ENCODE measurements at places on chromosomes 5 and 9.

- no peak for DNase-seq
Observed at GRCh38 chr5:96279801-96280542, 153.1 kb downstream of the PCSK1 start.

DNA sequence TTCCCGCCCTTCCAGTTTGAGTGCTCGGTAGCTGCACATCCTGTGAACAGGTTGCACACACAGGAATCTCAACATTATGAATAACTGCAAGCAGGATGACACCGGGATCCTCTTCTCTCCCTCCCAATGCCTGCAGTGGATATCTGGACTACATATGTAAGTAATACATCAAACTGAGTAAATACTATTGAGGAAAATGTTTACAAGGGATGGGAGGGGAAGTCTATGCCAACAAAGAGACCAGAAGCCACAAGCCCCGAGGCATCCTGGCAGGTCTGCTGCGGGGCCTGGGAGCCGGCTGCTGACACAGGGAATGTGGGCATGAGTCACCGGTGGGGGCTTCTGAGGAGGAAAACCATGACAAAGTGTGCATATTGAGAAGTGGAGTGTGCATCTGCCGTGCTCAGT is 8.6 kb upstream of the ANKRD33B start:
- peak; percentile 2 for DNase-seq

DNA sequence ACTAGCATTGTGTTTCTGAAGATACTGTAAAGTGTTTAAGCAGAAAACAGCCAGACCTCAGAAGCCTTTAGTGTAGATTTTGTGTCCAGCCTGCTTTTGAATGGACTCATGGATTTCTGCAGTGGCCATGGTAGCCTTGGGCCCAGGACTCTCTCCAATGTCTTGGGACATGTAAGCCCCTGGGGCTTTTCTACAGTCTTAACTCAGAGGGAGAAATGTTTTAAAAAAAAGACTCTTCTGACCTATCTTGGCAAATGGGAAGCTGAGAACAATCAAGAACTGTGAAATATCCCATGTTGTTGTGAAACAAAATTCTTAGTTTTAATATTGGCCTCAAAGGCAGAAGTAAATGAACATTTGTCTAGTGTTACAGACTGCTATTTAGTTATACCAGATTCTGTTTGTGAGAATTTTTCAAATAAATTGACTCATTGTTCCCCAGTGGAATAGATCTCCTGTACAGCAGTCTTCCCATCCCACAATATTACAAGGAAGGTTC is 112.5 kb upstream of the DMAC1 start:
- no peak for DNase-seq

DNA sequence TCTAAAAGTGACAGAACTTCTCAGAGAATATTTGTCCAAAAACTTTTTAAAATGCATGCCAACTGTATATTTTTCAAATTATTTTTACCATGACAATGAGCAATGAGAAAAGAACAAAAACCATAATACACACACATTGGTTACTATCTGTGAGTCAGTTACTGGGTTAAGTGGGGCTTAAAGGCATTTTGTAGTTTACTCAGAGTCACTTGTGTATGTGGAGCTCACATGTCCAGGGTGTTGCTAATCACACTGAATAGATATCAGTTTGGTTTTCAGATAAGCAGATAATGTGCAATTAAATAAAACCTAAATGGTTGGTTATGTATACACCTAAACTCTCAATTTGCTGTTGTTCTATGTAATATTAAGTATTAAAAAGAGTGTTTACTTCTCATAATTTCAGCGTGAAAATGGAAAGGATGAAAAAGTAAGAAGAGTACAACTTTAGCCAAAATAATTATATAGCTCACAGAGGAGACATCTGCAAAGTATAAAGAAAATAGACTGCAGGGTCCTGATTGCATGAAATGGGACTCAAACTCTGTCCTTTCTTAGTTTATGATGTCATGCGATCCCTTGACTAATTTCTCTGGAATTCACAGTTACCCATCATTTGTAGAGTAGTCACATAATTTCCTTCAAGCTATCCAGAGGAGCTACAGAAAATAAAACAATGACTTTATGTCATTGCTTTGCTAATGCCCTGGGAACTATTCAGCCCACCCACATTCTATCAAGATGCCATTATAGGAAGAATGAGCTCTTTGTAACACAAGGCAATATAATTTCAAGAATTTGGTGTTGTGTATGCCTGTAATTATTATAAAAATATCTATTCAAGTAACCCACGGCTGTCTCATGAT is 388.0 kb upstream of the ZNF608 start:
- no peak for DNase-seq

DNA sequence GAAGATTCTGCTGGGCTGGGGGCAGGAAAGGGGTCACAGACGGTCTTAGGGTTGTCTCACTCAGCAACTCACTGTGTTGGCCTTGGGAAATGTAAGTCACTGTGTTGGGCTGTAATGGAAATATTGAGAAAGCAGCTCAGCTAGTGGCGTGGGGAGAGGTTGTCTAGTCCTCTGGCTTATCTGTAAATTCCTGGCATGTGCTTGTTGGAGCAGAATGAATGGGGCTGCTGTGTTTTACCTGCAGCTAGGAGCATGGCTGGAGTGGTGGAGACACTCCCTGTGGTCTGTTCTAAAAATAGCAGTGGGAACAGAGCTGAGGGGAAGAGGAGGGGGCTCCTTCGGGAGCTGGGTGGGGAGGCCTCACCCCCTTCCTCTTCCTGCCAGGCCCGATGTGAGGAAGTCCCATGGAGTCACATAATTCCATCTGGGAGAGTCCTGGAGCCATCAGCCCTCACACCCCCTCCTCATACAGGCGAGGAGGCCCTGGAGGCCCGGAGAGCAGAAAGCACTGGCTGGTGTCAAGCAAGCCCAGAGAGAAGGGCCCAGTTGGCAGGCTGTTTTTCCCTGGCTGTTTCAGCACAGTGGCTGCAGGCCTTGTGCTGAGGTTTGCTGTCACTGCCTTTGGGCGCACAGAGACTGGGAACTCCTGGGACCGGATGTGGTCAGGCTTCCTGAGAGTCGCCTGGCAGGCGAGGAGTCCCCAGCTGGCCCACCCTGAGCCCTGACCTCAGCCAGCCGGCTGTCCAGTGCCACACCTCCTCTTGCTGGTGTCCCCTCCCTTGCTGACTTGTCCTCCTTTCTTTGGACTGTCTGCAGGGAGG is 84.9 kb downstream of the RGS3 start:
- no peak for DNase-seq

- DNase-seq, result no peak
Observed at GRCh38 chr5:154829181-154829588, 21.2 kb downstream of the FAXDC2 start.

- DNase-seq, result no peak
Observed at GRCh38 chr9:37486256-37486615, 488 bp downstream of the POLR1E start.

- DNase-seq, result no peak
Observed at GRCh38 chr5:173229966-173230689, 4.9 kb downstream of the NKX2-5 start.

DNA sequence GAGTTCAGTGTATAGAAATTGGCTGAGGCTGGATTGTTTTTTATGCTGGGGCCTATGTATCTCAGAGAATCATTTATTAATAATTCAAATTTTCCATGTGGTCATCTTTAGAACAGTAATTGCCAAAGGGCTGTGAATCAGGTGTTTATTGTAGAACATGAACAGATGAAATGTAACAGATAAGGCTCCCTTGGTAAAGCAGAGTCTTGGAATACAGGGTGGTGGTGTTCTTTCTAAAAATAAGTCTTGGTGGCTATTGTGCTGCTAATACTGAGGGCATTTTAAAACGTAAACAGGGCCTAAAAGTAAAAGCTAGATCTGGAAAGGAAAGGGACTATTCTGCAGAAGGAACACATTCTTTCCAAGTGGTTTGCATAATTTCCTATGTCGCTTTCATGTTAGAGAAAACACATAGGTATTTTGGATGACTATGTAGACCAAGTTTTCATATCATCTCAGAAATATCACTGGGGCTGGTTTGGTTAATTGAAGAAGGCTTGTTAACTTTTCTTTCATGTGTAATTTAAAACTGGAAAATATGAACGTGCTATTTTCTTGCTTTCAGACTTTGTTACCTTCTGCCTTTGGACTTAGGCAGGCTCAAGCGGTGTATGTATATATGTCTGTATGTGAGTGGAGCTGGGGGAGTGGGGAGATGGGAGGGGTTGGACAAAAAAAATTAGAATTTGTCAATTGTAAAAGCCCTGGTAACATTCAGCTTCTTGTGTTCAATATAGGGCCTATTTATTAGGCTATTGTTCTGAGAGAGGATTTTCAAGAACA is 119.9 kb upstream of the ANKRD55 start:
- no peak for DNase-seq

- no peak for DNase-seq
Observed at GRCh38 chr5:21817668-21818369, 1035.3 kb downstream of the CDH12 start.

- DNase-seq, result peak; percentile 2
Observed at GRCh38 chr5:136062366-136063274, 33.8 kb downstream of the TGFBI start.

DNA sequence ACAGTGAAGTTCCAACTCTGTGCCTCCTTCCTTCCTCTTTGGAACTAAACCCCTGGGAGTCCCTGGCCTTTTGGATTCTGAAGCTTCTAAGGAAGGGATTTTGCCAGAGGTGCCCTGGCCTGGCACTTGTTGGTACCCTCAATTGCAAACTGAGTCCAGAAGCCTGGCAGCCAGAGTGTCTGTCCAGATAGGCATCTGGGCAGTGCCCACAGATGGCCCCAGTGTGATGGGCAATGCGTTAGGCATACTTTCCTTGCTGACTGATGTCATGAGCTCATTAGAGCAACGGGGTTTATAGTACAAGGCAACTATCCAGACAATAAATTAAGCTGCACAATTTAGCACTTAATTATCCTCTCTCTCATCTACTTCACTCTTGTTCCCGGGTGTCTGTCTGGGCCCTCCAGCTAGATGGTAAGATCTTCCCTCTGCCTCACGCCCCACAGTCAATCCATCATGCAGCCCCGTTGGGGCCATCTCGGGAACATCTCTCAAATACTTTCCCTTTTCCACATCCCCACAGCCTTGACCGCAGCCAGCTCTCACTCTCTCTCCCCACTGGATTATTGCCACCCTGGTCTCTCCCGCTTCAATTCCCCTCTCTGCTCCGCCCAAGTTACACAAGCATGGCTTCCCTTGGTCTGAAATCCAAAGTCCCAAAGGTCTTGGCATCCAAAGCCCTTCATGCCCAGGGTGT is 157.5 kb upstream of the SMIM23 start:
- no peak for DNase-seq

DNA sequence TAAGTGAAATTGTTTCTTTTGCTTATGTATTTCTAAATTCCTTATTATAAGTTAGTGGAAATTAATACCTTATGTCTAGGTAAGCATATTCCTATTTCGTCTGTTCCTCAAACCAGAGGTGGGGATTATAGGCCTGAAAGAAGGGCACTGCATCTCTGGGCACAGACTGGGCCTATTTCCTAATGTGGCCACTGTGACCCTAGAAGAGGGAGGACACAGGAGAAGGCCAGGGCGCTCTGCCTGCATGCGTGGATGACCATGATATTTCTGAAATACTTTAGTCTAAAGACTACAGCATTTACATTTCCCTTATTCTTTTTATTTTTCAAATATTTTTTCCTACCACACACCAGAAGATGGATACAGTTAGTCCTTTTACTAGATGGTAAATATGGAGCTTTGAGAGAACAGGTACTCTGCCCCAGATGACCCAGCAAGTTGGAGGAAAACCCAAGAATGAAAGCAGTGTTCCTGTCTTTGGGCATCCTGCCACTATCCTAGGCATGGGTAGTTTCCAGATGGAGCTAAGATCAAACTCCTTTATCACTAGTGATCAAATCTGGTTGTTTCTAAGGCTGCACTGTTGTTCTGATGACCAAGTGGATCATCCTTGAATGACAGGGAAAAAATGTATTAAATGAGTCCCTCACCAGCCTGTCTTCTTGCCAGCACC is 27.8 kb downstream of the RUSC2 start:
- DNase-seq, result no peak

DNA sequence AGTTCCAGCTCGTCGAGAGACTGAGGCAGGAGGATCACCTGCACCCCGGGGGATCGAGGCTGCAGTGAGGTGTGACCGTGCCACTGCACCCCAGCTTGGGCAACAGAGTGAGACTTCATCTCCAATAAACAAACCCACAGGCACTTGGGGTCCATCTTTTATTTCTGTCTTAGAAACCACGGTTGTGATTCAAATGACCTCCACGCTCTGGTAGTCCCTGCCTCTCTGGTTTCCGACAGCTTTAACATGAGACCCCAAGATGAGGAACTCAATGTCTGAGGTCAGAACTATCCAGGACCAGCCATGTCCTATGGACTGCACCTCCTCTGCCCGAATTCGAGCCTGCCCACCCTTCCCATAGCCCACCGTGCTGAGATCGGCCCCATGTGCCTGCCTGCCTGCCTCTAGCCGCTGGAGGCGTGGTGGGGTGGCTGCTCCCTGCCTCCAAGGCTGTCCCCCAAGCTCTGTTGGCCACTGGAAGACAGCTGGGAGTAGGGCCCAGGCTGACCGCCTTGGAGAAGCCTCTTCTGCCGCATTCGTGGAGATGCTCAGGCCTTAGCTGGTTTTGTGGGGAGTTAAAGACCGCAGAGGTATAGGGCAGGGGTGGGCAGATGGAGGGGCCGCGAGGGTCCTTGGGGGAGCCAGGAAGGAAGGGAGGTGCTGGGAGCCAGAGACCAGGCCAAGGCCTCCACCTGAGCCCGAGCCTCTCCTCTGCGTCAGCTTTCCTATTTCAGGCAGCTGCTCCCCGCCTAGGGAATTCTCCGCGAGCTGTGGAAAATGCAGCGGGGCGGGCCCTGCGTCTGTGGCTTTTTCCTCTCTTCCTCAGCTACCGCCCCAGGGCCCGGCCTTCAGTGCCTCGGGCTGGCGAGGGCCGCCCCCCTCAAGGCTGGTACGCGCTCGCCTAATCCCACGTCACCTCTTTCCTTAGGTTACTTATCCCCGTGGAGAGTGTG is 6.9 kb upstream of the WDR5 start:
- no peak for DNase-seq

DNA sequence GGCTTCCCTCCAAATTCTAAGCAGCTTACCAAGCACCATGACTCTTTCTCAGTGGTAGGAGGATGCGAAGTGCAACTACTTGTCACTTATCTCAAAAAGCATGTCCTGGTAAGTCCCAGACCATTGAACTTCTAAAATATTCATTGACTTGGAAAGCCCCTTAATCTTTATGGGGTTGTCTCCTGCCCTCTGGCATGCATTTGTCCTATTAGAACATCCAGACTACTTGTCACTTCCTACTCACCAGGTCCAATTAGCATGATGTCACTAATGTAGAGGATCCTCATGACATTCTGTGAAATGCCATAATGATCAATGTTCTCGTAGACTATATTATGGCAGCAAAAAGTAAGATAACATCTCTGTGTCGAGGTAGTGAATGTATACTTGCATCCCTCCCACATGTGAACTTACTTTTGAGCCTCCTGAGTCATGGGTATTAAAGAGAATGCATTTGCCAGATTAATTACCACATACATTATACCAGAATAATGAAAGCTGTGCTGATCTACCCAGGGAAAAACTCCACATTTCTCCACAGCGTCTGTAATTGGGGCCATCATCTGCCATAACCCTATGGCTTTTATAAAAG is 63.5 kb upstream of the RAD23B start:
- no peak for DNase-seq

- peak; percentile 87 for DNase-seq
Observed at GRCh38 chr5:1227667-1228066, 2.5 kb downstream of the SLC6A18 start.

GRCh38 chr9:107625383-107625984 is 135.9 kb upstream of the KLF4 start:
- no peak for DNase-seq

GRCh38 chr9:125759764-125760129 is 12.6 kb downstream of the PBX3 start:
- DNase-seq, result peak; percentile 36

GRCh38 chr9:7363777-7364477 is 435.7 kb downstream of the DMAC1 start:
- no peak for DNase-seq

- no peak for DNase-seq
Observed at GRCh38 chr9:135336722-135337527, 142.7 kb upstream of the PPP1R26 start.
